T-helper 2 cell (primary cell): ENCODE measurements at places on chromosomes 7 and 10.

- no peak for DNase-seq
These were observed 202.8 kb upstream of the CXCL12 start for GRCh38 chr10:44587488-44588318.

DNA sequence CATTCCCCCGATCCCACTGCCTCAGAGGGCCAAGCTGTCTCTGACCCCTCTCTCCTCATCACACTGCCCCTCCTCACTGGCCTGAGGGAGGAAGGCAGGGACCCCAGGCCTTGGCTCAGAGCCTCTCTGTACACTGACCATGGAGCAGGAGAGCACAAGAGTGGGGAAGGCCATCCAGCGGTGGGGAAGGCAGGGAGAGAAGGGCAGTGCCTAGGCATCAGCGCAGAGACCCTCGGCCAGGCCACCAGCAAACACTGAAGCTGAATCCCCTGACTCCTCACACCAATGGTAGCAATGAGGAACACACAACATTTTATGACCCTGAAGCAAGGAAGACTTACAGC is 14.8 kb downstream of the OGDHL start:
- no peak for DNase-seq

DNA sequence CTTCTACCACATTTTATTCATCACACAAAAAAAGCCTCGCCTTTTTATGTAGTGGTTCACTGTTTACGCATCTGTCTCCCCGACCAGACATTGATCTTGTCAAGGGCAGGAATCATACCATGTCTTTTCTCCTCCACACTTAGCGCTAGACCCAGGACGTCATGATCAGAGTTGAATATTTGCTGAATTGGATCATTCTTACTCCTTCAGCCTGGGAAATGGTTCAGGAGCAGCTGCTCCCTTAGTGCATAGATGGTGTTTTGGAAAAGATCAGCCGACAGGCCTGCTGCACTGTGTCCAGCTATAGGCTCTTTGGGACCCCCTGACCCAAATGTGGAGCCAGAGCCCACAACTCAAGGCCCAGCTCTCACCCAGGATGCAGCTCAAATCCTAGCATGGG is 249.1 kb upstream of the TMEM72 start:
- no peak for DNase-seq

DNA sequence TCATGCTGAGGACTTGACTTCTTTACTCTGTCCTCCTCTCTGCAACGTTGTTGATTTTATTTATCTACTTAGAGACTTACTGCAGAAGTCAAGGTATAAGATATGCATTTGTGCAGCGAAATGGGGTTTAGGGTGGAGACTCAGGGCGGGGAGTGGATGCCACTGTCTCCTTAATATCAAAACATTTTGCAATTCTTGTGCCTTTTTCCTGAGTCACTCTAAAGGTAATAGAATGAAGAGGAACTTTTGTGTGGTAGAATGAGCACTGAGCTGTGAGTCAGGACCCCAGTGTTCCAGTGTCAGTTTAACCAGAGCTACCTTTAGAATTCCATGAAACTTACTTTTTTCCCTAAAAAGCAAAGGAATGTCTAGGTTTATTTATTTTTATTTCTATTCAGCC is 78.2 kb downstream of the VTI1A start:
- DNase-seq = no peak

GRCh38 chr10:116014326-116014725 is 258.7 kb downstream of the GFRA1 start:
- no peak for DNase-seq

DNA sequence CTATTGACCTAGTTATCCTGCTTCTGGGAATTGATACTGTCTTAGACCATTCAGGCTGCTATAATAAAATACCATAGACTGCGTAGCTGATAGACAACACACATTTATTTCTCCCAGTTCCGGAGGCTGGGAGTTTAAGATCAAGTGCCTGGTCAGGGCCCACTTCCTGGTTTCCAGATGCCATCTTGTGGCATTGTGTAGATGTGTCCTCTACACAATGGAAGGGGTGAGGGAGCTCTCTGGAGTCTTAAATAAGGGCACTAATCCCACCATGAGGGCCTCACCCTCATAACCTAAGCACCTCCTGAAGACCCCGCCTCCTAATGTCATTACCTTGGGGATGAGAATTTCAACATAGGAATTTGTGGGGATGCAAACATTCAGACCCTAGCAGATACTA is 62.4 kb downstream of the SLC35B4 start:
- no peak for DNase-seq
